ENCODE measurements at places on chromosomes 5 and 9.

DNA sequence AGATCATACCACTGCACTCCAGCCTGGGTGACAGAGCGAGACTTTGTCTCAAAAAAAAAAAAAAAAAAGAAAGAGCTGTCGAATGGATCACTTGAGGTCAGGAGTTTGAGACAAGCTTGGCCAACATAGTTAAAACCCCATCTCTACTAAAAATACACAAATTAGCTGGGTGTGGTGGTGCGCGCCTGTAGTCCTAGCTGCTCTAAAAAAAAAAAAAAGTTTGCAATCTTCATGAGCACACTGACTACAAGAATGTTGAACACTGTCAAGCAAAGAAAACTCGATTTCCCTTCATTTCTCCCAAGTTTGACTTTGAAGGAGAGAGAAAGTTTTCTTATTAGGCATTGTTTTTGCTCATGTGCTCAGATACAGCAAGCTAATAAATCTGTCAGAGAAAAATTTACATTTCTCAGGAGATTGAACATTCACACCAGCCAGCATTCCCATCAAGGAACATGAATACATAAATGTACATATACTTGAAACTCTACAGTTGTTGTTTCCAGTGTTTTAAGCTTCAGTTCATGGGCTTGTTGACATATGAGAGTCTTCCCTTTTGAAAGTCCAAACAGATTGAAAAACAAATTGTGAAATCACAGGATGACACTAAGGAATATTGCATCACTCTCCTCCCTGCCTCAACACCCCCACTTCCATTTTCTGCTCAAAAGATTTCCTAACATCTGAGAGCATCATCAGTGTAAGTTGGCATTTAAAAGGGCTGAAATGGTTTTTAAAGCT, 81.8 kb downstream of the ARRDC3 start:
- no peak for DNase-seq

- DNase-seq: no peak
Observed at GRCh38 chr5:333945-334344, 12.4 kb downstream of the AHRR start.

GRCh38 chr9:102499468-102499867, 495.7 kb upstream of the CYLC2 start:
- no peak for DNase-seq

DNA sequence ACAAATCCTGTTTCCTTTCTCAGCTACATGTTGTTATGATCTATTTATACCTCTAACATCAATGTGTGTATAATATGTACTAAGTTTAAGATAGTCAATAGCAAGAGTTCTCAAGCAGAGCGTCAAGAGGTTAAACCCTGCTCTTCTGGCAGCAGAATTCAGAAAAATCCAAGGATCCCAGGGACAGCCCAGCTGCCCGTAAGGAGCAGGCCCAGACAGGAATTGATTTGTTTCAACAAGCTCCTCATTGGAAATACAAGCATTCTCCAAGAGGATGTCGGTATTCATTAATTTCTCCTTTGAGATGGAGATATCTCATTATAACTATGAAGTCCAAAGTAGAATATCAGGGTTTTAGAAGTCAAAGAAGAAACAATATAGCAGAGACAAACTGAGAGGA, 14.9 kb downstream of the EFNA5 start:
- no peak for DNase-seq

GRCh38 chr5:102068870-102069269, 227.2 kb downstream of the SLCO4C1 start:
- no peak for DNase-seq

- no peak for DNase-seq
Observed at GRCh38 chr9:38274800-38275199, 117.7 kb upstream of the ALDH1B1 start.

GRCh38 chr9:89686126-89686525, 81.3 kb downstream of the GADD45G start:
- no peak for DNase-seq

GRCh38 chr5:140548300-140548688, 832 bp downstream of the EIF4EBP3 start:
- DNase-seq: no peak

GRCh38 chr9:22650946-22651345, 204.3 kb downstream of the DMRTA1 start:
- DNase-seq: no peak

DNA sequence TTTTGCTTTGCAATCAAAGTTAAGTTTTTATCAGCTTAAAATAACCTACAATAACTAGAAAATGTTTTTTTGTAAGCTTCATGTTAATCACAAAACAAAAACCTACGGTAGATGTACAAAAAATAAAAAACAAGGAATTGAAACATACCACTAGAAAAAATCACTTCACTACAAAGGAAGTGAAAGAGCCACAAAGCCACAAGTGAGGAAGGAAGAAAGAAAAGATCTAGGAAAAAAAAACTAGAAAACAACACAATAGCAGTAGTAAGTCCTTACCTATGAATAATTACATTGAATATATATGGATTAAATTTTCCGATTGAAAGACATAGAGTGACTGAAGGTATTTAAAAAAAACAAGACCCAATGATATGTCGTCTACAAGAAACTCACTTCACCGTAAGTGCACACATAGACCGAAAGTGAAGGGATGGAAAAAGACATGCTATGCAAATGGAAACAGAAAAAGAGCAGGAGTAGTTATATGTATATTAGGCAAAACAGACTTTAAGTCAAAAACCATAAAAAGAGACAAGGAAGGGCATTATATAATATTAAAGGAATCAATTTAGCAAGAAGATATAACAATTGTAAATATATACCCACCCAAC, 13.4 kb upstream of the ZDHHC21 start:
- no peak for DNase-seq
